ENCODE measurements at places on chromosomes 7 and 10. TPM values are rescaled to one million over a fixed set of nuclear protein-coding genes. Genes with fewer than 3 reads are reported as not detected.

The CYP3A4 gene
- not detected for total RNA-seq

The BCCIP gene
- total RNA-seq = 31.3 TPM

The ENKUR gene
- total RNA-seq = 0.17 TPM

The EGR2 gene
- total RNA-seq = 2.1 TPM

The MMD2 gene
- not detected for total RNA-seq

The SRRM3 gene
- 1.0 TPM for total RNA-seq

The CFAP58 gene
- total RNA-seq = 0.33 TPM

The RAPGEF5 gene
- total RNA-seq = 1.5 TPM

The PTF1A gene
- total RNA-seq = not detected

The SPDYE3 gene
- not detected for total RNA-seq

The PLXDC2 gene
- total RNA-seq = 12.3 TPM

The BMPER gene
- total RNA-seq = 12.2 TPM

The CNPY1 gene
- total RNA-seq = not detected

The EFCAB10 gene
- total RNA-seq = not detected

The IFIT1 gene
- 25.8 TPM for total RNA-seq

The UPK3BL1 gene
- total RNA-seq = 9.8 TPM

The FFAR4 gene
- not detected for total RNA-seq

The GRM8 gene
- total RNA-seq = not detected

The ARMC3 gene
- not detected for total RNA-seq

The POLR3A gene
- total RNA-seq = 14.1 TPM

The HOXA7 gene
- total RNA-seq = 1.2 TPM

The ASIC3 gene
- total RNA-seq = 0.17 TPM

The FLNC gene
- 191 TPM for total RNA-seq

The SORCS3 gene
- not detected for total RNA-seq

The DNAJC12 gene
- 1.8 TPM for total RNA-seq

The GIMAP7 gene
- not detected for total RNA-seq

The GPR37 gene
- 20.6 TPM for total RNA-seq

The TMEM270 gene
- total RNA-seq = not detected

The LMOD2 gene
- not detected for total RNA-seq

The MACROH2A2 gene
- total RNA-seq = 12.1 TPM

The OR13A1 gene
- total RNA-seq = not detected

The YWHAG gene
- total RNA-seq = 68.4 TPM

The ANK3 gene
- 0.50 TPM for total RNA-seq

The METTL27 gene
- total RNA-seq = 4.9 TPM

The CYP3A7 gene
- 37.8 TPM for total RNA-seq

The OR2A7 gene
- total RNA-seq = 0.50 TPM

The ITGB8 gene
- total RNA-seq = 100 TPM

The SFMBT2 gene
- 2.8 TPM for total RNA-seq

The ACTL6B gene
- total RNA-seq = not detected

The DTX2 gene
- 2.6 TPM for total RNA-seq

The BPGM gene
- 25.8 TPM for total RNA-seq

The ADCY1 gene
- 0.51 TPM for total RNA-seq

The ANKRD2 gene
- 1.8 TPM for total RNA-seq

The RBP3 gene
- total RNA-seq = not detected

The ENTPD1 gene
- total RNA-seq = 3.3 TPM

The FAM221A gene
- 5.1 TPM for total RNA-seq

Measured in fibroblast of lung (primary cell).